ENCODE measurements at places on chromosomes 1 and 21. TPM values are rescaled to one million over a fixed set of nuclear protein-coding genes. Genes with fewer than 3 reads are reported as not detected.

DNA sequence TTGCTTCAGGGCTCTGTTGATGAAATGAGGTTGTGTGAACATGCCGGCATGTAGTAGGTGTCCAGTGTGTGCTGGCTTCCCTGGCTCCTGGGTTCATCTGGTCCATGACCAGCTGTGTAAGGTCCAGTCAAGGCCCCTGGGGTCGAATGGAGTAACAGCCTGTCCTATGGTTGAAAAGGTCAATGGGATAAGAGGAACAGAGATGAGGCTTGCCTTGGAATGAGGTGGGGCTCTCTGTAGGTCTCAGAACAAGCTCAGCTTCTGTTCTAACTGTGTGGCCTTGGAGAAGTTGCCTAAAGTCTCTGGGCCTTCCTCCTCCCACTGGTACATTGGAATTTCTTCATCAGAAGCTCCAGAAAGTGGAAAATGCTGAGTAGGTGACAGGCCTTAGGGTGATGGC, 26.6 kb downstream of the RPS6KA1 start:
- H3K27ac ChIP-seq: no peak overlapping the region
- peaks cover 3% of the 10 kb centered on the region for H3K36me3 ChIP-seq
- H3K27me3 ChIP-seq: no peaks in the 10 kb centered on the region
- H3K4me1 ChIP-seq: no peaks in the 10 kb centered on the region

DNA sequence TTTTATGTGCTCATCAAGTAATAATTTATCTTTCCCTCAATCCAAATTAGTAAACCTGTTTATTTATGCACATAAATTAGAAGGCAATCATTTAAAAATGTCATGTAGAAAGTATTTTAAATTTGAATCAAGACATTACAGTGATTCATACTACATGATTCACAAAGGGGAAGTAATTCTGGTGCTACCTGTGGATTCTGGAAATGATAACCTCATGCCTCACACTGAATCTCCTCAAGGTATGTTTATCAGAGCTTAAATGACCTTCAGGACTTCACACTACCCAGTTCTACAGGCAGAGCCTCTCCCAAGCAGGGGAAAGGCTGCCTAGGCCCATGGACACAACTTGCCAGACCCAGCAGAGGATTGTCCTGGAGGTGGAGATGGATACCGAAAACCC, 25.2 kb upstream of the TDRD10 start:
- no peak overlapping the region for H3K27ac ChIP-seq
- H3K4me1 ChIP-seq: no peaks in the 10 kb centered on the region
- H3K27me3 ChIP-seq: no peaks in the 10 kb centered on the region
- H3K4me3 ChIP-seq: no peak overlapping the region
- no peak for DNase-seq
- no peaks in the 10 kb centered on the region for H3K36me3 ChIP-seq

KCND3 gene
- total RNA-seq: 13.6 TPM

- peaks cover 27% of the 10 kb centered on the region for H3K4me1 ChIP-seq
- DNase-seq: no peak
- H3K4me3 ChIP-seq: no peak overlapping the region
- H3K36me3 ChIP-seq: no peaks in the 10 kb centered on the region
- H3K27ac ChIP-seq: no peak overlapping the region
Observed at GRCh38 chr1:157437296-157437695, 115.0 kb downstream of the FCRL5 start.

ANGPTL1 gene
- 4.7 TPM for total RNA-seq

GRCh38 chr1:81950037-81950436, 149.3 kb downstream of the ADGRL2 start:
- H3K36me3 ChIP-seq: no peaks in the 10 kb centered on the region
- H3K4me1 ChIP-seq: no peaks in the 10 kb centered on the region
- H3K27ac ChIP-seq: no peak overlapping the region
- no peak for DNase-seq

CHI3L2 gene
- total RNA-seq: 0.26 TPM

DNA sequence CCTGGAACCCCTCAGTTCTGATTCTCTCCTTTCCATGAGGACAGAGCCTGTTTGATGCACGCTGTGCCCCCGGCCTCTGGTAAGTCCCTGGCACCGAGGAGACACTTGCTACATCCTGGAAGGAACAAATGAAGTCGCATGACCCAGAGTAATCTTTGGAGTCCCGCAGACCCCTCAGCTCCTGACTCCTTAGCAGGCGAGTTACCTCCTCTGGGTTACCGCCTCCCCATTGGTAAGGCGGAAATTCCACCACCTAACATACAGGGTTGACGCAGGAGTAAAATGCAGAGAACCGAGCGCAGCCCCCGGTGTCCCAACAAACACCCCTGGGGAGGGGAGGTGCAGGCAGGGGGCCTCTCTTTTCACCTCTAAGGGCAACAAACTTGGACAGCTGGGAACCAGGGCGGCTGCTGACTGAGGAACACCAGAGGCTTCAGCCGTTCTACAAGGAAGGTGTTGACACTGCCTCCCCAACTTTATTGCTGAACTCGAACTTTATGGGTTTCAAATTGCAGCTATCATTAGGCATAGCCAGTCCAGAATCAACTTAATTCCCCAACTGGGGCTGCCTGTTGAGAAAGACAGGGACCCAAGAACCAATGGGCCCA, 115.3 kb upstream of the IFFO2 start:
- DNase-seq: peak; percentile 24
- no peaks in the 10 kb centered on the region for H3K27me3 ChIP-seq
- H3K27ac ChIP-seq: no peak overlapping the region
- no peak overlapping the region for H3K4me3 ChIP-seq
- H3K4me1 ChIP-seq: peaks cover 84% of the 10 kb centered on the region

FMO2 gene
- total RNA-seq: 1.6 TPM

GRCh38 chr1:89203166-89203565, 4.4 kb upstream of the GBP4 start:
- no peak overlapping the region for H3K27ac ChIP-seq
- H3K36me3 ChIP-seq: no peaks in the 10 kb centered on the region
- no peak overlapping the region for H3K4me3 ChIP-seq
- H3K4me1 ChIP-seq: no peaks in the 10 kb centered on the region
- no peak for DNase-seq

TCP10L gene
- total RNA-seq: 1.9 TPM

GRCh38 chr1:37306461-37306860, 167.9 kb upstream of the ZC3H12A start:
- H3K4me1 ChIP-seq: no peaks in the 10 kb centered on the region
- H3K36me3 ChIP-seq: no peaks in the 10 kb centered on the region
- H3K27ac ChIP-seq: no peak overlapping the region
- no peaks in the 10 kb centered on the region for H3K27me3 ChIP-seq
- no peak for DNase-seq

DNA sequence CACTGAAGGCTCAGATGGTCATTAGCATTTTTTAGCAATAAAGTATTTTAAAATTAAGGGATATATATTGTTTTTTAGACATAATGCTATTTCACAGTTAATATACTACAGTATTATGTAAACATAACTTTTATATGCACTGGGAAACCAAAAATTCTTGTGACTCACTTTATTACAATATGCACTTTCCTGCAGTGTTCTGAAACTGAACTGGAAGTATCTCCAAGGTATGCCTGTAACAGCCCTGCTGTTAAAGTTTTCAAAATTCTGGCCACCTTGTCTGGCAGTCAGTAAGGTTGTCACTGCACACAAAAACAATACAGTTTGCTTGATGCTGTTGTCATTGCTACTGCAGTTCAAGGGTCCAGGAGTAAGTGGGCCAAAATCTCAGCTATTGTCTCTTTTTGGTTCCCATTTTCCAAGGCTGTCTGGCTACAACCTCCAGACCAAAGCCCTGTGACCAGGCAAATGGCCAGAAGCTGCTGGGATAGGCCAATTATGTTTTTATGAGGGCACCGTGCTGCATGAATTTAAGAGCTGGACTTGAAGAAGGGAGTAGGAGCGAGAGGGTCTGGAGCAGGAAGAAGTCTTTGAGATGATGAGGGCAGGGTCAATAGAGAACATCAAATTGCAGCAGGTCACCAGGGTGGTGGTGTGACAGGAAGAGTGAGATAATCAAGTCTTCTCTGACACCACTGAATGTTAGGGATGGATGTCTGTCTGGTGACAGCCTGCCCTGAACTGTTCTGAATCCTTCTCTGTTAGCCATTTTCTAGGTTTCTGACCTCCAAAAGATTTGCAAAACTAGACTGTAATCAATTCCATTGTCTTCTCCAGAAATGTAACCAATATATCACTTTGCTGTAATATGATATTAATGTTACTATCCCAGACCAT, 82.3 kb upstream of the CACHD1 start:
- no peaks in the 10 kb centered on the region for H3K4me1 ChIP-seq
- no peaks in the 10 kb centered on the region for H3K27me3 ChIP-seq

DNA sequence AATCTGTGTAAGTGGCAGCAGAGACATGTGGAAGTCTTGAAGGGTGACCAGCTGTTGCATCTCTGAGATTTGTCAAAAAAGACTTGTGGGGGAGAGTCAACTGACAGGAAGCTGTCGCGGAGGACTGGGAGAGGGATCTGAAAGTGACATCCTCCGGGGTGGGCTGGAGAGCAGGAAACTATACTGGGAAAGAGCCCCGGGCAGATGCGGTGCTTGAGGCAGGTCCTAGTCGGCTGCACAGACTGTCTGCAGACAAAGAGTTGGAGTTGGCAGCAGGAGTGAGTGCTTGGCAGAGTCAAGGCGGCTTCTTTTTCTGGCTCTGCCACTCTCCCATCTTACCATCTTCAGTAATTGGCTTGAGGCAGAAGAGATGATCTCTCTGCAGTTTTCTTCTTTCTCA, 294.0 kb upstream of the C1orf87 start:
- H3K36me3 ChIP-seq: no peaks in the 10 kb centered on the region
- no peak overlapping the region for H3K4me3 ChIP-seq
- no peaks in the 10 kb centered on the region for H3K27me3 ChIP-seq
- H3K4me1 ChIP-seq: no peaks in the 10 kb centered on the region
- no peak for DNase-seq

DNA sequence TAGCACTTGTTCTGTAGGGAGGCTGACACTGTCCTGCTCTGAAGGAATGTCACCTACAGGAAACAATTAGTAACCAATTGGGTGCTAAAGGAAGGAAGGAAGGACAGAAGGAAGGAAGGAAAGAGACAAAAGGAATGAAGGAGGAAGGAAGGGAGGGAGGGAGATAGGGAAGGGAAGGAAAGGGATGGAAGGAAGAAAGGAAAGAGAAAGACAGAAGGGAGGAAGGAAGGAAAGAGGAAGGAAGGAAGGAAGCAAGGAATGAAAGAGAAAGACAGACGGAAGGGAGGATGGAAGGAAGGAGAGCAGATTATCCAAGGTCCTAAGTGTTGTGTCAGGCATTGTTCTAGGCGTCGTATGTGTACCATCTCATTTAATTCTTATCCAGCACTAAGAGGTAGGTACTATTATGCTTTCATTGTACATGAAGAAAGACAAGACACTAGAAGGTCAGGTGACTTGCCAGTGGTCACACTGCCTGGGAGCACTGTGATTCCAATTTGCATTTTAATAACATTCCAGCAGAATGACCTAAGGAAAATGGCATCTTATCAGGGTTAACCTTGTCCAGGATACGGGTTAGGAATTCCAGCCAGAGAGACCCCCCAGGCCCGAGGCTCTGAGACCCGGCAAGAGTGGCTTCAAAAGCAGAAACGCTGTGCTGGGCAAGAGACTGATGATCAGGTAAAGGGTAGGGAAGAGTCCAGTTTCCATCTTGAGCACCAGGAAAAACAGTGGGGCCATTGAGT, 29.6 kb downstream of the CLIC6 start:
- no peaks in the 10 kb centered on the region for H3K4me1 ChIP-seq
- H3K4me3 ChIP-seq: no peak overlapping the region
- no peak for DNase-seq

USP48 gene
- 21.3 TPM for total RNA-seq

DNA sequence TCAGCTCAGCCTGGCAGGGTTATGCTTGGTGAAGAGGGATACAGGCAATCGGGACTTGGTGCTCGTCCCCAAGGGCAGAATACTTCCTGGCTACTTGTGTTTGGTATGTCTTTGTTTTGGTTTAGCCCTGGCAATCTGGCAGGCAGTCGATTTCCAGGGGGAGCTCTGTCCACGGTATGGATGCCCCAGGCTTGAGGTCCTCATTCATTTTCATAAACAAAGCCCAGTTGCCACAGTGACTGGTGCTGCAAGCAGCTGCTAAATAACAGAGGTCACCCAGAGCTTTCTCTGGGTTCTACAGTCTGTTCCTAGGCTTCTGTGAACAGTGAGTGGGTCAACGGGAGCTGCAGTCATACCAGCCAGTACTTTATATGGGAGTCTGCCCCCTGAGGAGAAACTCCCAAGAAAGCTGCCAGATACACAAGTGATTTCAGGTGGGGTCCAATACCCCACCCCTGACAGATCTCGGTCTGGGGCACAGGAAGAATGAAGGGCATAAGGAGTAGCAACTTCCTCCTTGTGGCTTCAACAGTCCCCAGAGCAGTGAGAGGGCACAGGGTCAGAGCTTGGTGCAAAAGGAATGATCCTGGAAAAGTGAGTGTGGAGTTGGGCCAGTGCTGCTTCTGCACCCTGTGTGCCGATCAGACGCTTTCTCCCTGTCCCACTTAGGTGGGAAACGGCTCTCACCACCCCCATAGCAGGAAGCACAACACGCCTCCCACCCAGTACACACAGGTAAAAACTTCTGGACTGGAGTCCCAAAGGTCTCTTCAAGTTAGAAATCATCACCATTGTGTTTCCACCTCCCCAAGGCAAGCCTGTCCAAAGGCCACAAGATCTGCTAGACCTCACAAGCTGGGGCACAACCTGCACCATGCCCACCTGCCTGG, 55.5 kb downstream of the TGFBR3 start:
- H3K27ac ChIP-seq: no peak overlapping the region
- H3K27me3 ChIP-seq: no peaks in the 10 kb centered on the region
- peaks cover 47% of the 10 kb centered on the region for H3K4me1 ChIP-seq
- no peaks in the 10 kb centered on the region for H3K36me3 ChIP-seq

HES2 gene
- not detected for total RNA-seq

ARHGAP30 gene
- total RNA-seq: 7.4 TPM

LGR6 gene
- 0.40 TPM for total RNA-seq

GRCh38 chr21:14870853-14871149, 194.0 kb downstream of the NRIP1 start:
- H3K27me3 ChIP-seq: no peaks in the 10 kb centered on the region
- H3K4me1 ChIP-seq: no peaks in the 10 kb centered on the region
- no peak overlapping the region for H3K27ac ChIP-seq
- no peak overlapping the region for H3K4me3 ChIP-seq
- H3K36me3 ChIP-seq: no peaks in the 10 kb centered on the region
- DNase-seq: no peak

CRB1 gene
- total RNA-seq: 0.29 TPM

DNA sequence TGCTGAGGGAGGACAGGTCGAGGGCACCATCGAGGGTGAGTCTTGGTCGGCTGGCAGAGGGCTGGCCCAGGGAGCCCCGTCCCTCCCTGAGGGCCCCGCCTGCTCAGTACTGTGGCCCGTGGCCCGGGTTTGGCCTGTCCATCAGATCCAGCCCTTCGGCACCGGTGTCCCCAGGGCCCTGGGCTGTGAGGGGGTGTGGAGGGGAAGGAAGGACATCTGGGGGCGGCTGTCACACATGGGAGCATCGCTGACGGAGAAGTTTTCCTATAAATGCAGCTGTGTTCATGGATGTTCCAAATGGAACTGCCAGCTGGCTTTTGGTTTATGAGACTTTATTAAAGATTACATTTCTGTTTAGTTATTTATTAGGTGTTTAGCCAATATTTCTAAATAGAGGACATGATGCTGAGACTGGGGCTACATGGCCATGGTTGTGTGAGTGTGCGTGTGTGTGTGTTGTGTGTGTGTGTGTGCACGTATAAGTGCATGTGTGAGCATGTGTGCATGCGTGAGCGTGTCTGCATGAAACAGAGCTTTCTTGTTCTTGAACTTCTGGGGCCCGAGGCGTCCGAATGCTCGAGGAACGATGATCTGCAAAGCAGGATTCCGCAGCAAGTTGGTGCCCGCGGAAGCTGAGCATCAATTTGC, 54.3 kb downstream of the SLX9 start:
- no peak overlapping the region for H3K4me3 ChIP-seq
- H3K27ac ChIP-seq: no peak overlapping the region
- H3K27me3 ChIP-seq: no peaks in the 10 kb centered on the region
- no peak for DNase-seq

All from right lobe of liver (tissue), 6 donors.